ENCODE measurements at places on chromosomes 2 and 18.
A peak's percentile ranks its signal among the peaks of the same experiment; 100 is the strongest.

GRCh38 chr18:25457126-25457525 is 105.2 kb upstream of the ZNF521 start:
- ATAC-seq: no peak

- ATAC-seq: no peak
These were observed 202.1 kb downstream of the ANKRD30B start for GRCh38 chr18:14949800-14950664.

- no peak for ATAC-seq
These were observed 11.4 kb downstream of the REG1A start for GRCh38 chr2:79131687-79132086.

DNA sequence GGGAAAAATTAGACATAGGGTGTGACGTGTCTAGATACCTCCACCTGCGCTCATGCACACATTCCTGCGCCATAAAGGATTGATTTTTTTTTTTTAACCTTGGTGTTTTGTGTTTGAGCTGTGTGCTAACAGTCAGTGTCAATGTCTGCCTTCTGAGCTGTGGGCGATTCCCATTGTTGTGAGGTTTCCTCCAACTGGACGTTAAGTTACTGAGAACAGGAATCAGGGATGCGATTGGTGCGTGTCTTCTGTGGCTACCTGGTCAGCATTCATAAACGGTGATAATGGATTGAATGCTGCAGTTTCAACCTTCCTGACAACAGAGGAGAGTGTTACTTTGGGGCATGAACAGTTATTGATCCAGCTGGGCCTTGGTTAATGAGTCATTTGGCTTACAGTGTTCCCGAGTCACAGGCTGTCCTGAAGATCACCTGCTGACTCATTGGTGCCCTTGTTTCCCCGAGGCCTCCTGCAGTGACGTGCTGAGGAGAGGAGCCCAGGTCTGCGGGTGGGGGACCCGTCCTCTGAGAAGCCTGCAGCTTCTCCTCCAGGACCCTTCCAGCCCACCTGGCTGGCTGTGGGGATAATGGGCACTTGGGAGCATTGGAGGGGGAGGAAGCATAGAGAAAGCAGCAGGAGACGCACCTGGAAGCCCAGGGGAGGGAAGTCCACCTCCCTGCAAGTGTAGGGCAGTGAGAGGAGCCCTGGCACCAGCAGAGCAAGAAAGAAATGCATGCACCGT is 25.8 kb upstream of the CABYR start:
- no peak for ATAC-seq

DNA sequence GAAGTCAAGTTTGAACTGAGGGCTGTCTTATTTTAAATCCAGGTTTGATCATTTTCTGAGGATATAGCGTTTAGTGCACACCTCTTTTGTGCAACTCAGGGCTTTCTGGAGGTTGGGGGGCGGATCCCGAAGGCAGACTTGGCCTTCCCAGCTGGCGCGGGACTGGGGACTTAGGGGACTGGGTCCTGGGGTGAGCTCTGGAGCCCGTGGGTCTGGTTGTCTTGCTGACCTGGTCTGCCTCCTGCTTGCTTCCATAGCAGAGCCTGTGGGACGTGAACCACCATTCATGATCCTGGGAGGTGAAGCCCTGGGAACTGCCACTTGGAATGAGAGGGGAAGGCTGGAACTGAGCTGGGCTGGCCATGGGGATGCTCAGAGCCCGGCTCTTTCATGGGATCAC is 63.1 kb downstream of the AGAP1 start:
- no peak for ATAC-seq

DNA sequence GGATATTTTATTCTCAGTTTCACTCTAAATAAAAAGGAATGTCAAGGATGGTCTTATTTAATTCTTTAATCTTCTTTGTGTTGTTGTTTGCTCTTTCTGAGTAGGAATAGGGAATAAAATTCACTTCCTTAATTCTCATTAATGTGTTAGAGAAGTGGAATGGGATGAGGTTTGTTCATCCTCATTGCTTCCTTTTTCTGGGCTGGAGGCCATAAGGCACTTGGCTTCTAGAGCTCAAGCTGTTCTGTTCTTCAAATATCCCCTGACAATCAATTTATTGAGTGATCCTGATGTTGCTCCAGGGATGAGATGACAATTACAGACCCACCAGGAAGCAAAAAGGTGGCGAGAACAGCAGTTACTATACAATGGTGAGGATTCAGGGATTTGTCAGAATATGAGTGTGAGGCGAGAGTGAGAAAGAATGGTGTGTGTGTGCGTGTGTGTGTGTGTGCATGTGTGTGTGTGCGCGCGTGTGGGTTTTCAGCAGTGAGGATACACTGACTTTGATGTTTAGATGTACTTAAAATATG is 557.6 kb upstream of the FANCL start:
- ATAC-seq: no peak

DNA sequence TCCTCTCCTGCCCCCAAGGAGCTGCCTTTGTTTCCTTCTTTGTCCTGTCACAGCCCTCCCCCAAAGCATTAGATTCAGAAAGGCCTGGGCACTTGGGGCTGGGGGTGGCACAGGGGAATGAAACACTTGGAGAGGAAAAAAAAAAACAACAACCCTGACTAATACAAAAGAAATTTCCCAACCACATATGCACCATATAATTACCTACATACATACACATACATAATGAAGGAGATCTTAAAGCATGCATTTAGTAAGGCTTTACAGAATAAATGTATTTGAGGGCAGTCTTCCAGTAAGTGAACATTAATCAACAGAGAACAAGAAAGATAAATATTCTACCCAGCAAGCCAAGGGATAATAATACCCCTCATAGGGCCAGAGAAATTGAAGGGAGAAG is 70.0 kb upstream of the PPP1CB start:
- ATAC-seq: no peak

DNA sequence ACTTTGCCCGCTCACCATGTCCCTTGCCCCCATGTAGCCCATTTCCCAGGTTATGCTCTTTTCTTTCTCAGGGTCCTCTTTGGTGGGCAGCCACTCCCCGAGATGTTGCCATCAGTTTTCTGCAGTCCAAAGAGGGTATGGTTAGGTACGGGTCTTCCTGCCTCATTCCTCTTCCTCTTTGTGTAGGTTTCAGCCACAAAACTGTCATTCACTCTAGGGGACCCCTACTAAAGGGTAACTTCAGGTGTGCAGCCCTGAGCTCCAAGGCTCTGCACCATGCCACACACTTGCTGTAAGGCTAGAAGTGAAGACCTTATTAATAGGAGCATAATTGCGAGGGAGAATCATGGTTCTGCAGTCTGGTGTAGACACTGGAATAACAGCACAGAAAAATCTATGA is 99.8 kb upstream of the ZNF397 start:
- peak; percentile 50 for ATAC-seq

GRCh38 chr2:105824446-105824845 is 79.7 kb downstream of the NCK2 start:
- ATAC-seq: no peak

- ATAC-seq: no peak
These were observed 93.2 kb downstream of the DHRS9 start for GRCh38 chr2:169162613-169163012.

DNA sequence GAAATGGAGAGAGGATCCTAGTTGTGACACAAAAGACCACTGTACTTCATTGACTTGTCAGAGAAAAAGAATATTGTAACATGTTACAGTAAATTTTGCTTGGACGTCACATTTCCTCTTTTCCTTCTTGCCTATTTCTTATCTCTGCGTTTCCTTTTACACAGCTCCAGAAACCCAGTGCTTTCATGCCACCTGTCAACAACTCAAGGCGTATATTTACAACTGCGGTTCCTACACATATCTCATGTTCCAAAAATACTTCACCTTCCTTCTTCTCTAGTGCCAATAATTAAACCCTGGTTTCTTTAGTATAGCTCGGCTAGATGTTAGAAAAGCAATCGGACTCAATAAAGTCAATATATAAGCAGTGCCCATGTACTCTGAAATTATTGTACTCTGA is 911.5 kb upstream of the FSHR start:
- ATAC-seq: no peak

DNA sequence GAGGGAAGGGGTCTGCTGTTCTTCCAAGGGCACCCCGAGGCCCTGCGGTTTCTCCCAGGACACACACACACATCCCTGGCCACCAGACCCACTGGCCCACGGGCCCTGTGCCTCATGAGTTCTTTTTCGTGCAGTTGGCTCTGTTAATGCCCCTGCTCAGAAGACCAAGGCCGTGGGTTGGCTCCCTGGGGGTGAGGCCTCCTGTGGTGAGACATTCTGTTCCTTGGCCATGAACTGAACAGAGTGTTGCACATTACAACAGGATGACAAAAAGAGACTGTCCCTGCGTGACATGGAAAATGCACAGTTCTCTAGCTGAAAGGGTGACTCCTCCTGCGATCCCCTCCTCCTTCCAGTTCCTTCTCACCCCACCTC is 30.7 kb downstream of the SH2D6 start:
- no peak for ATAC-seq

GRCh38 chr2:181457741-181458425 is 697 bp downstream of the ITGA4 start:
- peak; percentile 62 for ATAC-seq

DNA sequence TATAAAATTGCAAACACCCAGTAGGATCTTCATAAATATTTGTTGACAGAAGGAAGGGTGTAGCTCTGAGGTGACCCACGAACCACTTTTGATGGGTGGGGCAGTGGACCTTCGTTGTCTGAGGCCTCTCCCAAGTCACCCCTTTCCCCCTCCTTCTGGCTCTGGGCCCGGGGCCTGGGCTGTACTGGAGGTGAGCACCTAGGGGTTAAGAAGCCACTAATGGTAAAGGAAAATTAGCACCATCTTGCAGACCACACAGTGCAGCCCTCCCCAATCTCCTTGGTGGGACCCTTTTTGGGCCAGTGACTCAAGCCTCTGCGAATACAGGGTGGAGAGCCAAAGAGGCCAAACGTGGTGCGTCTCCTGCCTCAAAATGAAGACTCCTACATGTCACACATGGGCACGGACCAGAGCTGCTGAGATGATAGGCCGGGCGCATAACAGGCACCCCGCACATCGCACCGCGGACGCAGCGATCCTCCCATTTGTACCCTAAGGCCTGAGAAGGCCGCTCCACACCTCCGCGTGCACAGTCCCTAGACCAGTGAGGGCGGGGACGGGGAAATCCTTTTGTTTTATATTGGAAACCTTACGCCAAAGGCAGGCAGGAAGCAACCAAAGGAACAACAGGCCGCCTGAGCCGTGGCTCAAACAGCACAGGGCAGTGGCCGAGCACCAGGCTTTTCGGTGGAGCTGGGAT is 31.9 kb upstream of the ATP6V1B1 start:
- ATAC-seq: no peak

- ATAC-seq: no peak
These were observed 460.7 kb downstream of the MTX2 start for GRCh38 chr2:176729706-176730569.

DNA sequence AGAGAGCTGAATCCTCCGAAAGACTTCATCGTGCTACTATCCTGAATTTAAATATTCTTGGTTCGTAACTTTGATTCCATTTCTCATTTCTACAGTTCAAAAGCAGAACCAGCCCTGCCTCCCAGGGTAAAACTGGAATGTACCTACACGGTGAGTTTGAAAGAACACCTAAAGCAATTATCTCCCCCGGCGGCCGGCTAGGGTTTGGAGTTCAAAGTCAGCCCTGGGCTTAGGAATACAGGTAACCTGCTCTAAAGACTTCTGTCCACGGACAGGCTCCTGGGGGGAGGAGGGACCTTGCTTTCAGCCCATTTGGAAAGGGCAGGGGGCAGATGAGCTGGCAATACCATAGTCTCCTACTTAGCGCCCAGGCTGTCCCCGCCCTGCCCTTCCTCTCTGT is 32.3 kb downstream of the CYP27C1 start:
- ATAC-seq: no peak

DNA sequence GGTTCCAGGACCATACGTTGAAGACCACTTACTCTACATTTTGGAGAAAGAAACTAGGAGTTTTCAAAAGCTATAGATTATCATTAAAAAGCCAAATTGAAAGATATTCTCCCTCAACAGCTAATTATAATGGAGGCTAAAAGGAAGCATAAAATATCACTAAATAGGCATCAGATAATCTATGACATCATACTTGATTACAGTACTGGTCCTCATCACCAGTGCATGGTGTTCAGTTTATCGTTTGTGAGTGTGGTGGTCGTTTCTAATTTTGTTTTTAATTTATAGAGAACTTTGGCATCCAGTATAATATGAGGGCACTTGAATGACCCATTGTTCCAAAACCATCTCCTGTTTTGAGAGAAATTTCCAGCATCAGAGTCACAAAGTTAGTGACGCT is 80.9 kb downstream of the HNRNPLL start:
- ATAC-seq: no peak

GRCh38 chr2:189648846-189649509 is 12.3 kb upstream of the ASNSD1 start:
- ATAC-seq: no peak

DNA sequence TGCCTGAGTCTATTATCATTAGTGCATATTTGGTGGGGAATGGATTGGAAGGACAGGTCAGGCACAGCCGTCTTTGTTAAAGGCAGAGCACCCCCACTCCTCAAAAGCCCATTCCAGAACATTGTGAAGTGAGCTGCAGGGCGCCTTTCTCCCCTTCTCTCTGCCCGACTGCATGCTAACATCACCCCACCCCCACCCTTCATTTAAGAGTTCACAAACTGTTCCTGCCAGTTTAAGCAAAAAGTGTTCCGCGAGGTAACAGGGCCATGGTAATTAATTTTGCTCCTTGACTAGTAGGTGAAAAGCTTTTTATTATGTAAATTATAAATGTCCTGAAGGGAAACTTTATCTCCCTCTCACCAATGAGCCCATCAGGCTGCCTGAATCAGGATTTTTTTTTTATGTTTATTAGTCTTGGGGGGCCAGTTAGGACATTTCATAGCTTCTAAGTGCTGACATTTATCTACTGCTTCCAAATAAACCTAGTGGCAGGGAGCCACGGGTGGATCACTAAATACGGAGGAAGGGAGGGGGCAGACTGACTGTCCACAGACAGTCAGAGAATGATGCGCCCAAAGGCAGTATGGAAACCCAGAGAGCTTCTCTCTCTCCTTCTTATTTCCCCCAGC is 99.4 kb downstream of the FTCDNL1 start:
- no peak for ATAC-seq

All from stimulated activated memory B cell treated with anti-CD40 and anti-IgM and Interleukin-4, amounts not matched to agents 10 μg/mL and 1 μg/mL and 100 μg/mL, for 72 hours (primary cell).